Stimulated activated CD8-positive, alpha-beta memory T cell treated with anti-CD3 and anti-CD28 coated beads, Interleukin-4, amount 100 ng/mL, for 24 hours (primary cell): ENCODE measurements at places on chromosomes 16 and 17.

GRCh38 chr17:45380046-45380765, 52.5 kb downstream of the ARHGAP27 start:
- no peak for DNase-seq

DNA sequence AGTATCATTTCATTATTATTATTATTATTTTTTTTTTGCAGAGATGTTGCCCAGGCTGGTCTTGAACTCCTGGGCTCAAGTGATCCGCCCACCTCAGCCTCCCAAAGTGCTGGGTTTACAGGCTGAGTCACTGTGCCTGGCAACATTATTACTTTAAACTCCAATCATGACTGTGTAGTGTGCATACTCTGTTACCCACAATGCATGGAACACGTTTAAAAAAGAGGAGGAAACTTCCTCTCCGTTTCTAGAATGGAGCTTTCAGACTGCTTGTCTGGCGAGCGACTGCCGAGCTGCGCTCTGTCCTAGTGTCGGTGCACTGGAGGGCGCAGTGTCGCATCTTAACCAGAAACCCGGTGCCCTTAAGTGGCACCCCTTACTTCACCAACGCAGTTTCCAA, 22.1 kb upstream of the FASN start:
- no peak for DNase-seq

DNA sequence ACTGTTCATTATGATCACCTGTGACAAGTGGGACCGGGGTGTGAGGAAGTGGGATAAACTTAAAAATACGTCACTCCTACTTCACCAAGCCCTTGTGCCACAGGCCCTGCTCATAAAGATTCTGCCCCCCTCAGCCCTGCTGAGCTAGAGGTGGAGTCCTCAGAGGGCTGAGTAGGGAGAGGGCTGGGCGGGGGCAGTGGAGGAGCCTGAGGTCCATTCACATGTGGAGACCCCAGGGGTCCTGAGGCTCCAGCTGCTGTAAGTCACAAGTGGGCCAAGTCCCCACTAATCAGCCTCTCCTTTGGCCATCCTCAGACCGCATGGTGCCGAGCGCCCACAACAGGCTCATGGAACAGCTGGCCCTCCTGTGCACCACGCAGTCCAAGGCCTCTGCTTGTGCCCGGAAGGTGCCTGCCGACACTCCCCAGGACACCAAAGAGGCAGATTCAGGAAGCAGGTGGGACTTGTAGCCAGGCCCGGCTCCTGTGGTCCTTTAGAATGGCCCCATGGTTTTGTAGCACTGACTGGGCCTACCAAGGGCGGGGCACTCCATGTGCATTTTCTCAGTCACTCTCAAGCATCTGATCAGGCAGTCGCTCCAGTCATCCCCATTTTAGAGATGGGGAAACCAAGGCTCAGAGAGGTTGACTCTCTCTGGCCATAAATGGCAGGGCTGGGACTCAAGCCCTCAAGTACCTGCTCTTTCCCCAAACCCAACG, 10.4 kb downstream of the DNAAF8 start:
- no peak for DNase-seq

GRCh38 chr16:73692861-73693260, 603.8 kb upstream of the PSMD7 start:
- no peak for DNase-seq

- no peak for DNase-seq
Measured at GRCh38 chr16:17571499-17572093, 100.8 kb upstream of the XYLT1 start.

GRCh38 chr16:8986818-8987191, 23.1 kb upstream of the USP7 start:
- DNase-seq: no peak
